ENCODE measurements at places on chromosomes 5 and 9.

- DNase-seq, result no peak
Observed at GRCh38 chr9:32558408-32558934, 6.1 kb upstream of the TOPORS start.

GRCh38 chr5:32413466-32414263 lies 30.9 kb downstream of the ZFR start:
- DNase-seq, result no peak

DNA sequence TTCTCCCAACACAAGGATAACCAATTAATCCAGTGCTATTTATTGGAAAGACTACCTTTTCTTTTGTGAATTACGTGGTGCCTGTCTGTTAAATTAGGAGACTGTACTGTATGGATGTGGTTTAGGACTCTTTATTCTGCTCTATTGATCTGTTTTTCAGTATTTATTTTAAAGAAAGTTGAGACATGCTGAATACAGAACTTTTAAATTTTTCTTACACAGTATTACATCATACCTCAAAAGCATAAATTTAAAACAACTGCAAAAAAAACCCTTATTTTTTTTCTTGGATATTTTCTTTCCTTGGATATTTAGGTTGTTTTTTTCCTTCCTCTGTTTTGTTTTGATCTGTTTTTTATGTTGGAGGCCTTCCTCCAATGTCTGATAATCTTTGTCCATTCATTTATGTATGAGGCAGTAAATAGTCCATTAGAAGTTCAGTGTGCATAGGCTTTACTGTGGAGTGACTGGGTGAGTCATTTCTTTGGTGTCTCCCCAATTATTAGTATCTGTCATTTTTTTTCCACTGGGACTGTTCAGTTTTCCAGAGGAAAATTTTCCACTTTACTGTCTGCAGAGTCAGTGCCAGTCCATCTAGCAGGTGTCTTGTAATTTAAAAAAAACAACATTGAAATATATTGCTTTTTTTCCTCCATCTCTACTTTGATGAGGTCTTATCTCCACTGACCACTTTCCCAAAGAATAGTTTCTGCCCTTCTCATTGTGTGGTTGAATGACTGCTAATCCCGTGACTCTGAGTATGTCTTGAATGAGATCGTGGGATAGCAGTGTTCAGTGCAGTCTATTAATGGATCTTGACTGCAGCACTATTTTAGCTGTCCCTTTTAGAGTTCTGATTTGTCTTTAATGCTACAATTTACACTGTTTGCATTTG lies 15.2 kb downstream of the CYSTM1 start:
- no peak for DNase-seq

GRCh38 chr5:113062869-113063508 lies 86.4 kb downstream of the DCP2 start:
- peak; percentile 15 for DNase-seq

DNA sequence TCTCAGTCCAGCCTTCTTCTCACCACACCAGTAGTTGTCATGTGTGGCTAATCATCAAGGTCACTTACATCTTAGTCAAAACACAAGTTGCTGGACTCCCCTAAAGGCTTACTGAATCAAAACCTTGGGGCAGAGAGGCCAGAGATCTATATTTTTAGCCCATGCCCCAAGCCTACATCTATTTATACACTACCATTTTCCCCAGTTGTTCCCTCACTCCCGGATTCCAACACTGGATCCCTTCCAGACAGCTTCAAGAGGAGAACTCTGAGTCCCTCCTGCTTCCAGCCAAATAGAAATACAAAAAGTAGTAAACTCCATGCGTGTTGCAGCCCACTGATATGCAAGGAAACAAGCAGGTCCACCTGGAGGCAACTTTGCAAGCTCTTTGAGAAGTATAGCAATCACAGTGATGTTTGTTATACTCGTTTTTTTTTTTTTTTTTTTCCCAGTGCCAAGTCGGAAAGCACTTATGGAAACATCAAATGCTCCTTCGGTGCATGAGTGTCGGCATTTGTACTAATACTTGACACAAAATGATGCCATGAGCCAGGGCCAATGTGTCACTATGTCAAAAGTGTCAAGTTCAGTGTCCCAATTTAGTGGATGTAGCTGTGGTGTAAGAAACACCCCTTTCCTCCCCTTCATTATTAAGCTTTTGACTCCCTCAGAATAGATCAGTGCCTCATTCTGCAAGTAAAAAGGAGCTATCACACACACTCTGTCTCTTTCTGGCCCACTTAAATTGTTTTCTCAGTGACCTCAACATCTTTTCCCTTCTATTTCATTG lies 594.2 kb upstream of the SGCD start:
- no peak for DNase-seq
